ENCODE measurements at places on chromosomes 11 and 22.

GRCh38 chr22:37312549-37313183 lies 30.4 kb downstream of the CYTH4 start:
- no peak for DNase-seq

- DNase-seq = peak; percentile 85
Measured at GRCh38 chr22:49460592-49461281, 366.9 kb downstream of the BRD1 start.

- no peak for DNase-seq
Measured at GRCh38 chr11:30917859-30918478, 331.8 kb upstream of the MPPED2 start.

- no peak for DNase-seq
Measured at GRCh38 chr11:127338380-127339259, 338.1 kb upstream of the KIRREL3 start.

- DNase-seq = no peak
Measured at GRCh38 chr11:3907590-3907989, 52.1 kb downstream of the STIM1 start.

- DNase-seq = no peak
Measured at GRCh38 chr11:70778883-70779282, 380.6 kb downstream of the CTTN start.

DNA sequence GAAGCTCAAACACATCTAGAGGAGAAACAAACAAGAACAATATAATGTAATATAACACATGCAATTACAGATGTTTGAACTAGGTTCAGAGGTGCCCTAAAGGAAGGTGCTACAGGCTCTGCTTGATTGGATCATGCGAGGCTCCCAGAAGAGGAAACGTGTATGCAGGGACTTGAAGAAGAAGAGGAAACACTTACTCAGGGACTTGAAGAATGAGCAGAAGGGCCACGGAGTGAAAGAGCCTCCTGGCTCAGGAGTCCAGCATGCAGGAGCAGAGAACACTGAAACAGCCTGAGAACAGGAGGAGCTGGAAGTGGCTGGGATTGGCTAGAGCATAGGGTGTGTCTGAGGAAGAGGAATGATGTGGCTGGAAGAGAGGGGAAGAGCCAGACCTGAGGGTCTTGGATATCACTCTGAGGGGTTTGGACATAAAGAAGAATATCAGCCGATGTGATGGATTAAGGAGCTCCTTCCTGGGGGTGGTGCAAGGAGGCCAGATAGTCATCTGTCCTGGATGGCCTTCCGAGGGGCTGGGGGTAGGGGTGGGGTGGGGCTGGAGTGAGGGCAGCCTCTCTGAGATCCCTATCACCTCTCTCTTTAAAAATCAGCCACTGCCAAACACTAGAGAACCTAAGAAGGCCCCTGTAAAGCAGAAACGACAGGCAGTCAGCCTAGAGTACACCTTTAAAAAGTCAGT lies 16.8 kb downstream of the FZD4 start:
- DNase-seq = no peak

- DNase-seq = no peak
Measured at GRCh38 chr11:5226732-5227310, at the start of gene HBB. Gene HBB, minus strand, starts transcription at chr11:5227071. Its CDS starts 50 bp downstream, at chr11:5227021.

GRCh38 chr11:4495986-4496385 lies 13.5 kb downstream of the OR52K1 start:
- DNase-seq = peak; percentile 45

DNA sequence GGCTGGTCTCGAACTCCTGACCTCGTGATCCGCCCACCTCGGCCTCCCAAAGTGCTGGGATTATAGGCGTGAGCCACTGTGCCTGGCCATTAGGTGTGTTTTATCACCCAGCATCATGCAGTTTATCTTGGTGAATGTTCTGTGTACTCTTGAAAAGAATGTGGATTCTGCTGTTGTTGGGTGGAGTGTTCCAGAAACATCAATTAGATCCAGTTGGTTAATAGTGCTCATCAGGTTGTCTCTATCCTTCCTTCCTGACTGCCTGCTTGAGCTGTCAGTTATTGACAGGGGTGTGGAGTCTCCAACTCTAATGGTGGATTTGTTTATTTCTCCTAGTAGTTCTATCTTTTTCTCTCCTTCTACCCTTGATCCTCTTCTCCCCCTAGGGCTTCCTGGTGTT lies 30.2 kb upstream of the PPP6R3 start:
- DNase-seq = no peak

DNA sequence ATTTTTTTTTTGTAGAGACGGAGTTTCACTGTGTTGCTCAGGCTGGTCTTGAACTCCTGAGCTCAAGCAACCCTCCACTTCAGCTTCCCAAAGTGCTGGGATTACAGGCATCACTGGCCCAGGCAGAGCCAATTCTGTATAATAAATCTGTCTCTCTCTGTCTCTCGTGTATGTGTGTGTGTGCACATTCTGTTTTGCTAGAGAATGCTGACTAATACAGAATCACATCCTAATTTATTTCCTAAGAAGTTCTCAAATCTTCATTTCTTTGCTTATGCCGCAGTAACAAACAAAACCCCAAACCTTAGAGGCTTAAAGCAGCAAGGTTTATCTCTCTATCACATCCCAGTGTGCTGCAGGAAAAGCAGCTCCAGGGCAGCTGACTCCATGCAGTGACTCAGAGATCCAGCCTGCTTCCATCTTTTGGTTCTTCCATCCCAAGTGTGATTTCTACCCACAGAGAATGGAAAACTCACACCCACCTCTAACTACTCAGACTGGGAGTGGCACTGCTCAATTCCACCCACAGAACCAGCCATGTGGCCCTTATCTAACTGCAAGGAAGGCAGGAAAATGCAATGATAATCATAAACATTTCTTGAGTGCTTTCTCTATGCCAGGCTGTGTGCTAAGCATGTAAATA lies 35.1 kb upstream of the LRRC10B start:
- DNase-seq = no peak

- DNase-seq = no peak
Measured at GRCh38 chr22:44628835-44629234, 73.2 kb upstream of the PRR5 start.

DNA sequence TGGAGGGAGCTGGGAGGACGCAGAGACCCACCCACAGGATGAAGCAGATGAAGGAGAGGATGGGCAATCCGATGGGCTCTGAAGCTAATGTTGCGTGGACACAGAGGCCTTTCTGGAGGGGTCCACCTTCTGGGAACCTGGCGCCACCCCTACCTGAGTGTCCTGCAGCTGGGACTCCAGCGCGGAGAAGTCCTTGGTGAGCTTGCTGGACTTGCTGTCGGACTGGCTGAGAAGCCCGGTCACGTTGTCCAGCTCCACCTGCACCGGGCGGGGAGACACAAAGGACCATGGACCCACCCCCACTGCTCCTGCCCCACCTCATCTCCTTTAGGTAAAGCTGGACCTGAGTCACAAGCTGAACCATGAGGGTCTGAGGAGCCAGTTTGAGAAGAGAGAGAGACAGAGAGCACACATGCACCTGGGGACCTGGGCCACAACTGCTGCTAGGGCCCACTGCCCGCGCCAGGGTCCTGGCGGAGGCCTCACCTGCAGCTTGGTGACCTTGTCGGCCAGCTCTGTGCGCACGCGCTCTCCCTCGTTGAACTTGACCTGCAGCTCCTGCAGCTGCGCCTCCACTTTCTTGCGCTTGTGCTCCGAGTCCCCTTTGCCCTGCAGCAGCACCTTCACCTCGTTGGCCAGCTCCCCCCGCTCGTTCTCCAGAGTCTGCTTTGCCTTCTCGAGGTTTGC lies 40.8 kb downstream of the APOL1 start:
- DNase-seq = no peak

- no peak for DNase-seq
Measured at GRCh38 chr11:111379602-111380136, 594 bp upstream of the POU2AF1 start.

DNA sequence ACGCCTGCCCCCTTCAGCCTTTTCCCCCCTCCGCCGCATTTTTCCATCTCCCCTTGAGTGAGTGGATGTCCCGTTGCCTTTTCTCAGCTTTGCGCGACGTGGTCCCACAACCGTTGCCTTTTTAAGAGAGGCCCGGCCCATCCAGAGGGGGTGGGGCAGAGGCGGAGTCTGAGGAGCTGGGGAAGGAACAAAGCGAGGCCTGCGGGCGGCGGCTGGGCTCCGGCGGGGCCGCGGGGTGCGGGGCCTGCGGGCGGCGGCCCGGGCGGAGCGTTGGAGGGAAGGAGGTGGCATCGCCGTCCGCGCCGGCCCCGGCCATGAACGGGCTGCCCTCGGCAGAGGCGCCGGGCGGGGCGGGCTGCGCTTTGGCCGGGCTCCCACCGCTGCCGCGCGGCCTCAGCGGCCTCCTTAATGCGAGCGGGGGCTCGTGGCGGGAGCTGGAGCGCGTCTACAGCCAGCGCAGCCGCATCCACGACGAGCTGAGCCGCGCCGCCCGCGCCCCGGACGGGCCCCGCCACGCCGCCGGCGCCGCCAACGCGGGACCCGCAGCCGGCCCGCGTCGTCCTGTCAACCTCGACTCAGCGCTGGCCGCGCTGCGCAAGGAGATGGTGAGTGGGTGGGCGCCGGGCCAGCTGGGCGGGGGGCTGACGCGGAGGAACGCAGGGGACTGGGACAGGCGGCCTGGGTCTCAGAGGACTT lies at the start of gene FAM89B:
TSS of gene FAM89B (plus strand) at position 183 of the 696 bp plus-strand sequence. CDS start at position 315, 132 bp downstream.
- peak; percentile 94 for DNase-seq

- peak; percentile 47 for DNase-seq
Measured at GRCh38 chr11:37171451-37171850, 573.4 kb upstream of the RAG2 start.

GRCh38 chr11:36110668-36111410 lies 167.0 kb downstream of the LDLRAD3 start:
- DNase-seq = peak; percentile 41

DNA sequence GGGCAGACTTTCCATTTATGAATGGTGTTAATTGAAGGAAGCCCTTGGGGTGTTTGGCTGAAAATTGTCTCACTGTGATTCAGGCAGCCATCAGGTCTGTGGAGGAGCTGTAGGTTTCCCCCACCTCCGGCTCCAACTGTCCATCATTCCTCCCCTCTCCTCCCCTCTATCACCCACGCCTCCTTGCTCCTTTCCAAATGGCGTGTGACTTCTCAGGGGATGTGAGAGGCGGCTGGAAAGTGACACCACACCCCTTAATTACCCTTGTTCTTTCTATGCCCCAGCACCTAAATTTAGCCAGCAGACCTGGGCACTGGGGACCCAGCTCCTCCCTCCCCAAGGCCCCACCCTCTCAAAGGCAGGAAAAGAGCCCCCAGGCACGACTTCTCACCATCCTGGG lies 38.1 kb upstream of the SYT7 start:
- no peak for DNase-seq

DNA sequence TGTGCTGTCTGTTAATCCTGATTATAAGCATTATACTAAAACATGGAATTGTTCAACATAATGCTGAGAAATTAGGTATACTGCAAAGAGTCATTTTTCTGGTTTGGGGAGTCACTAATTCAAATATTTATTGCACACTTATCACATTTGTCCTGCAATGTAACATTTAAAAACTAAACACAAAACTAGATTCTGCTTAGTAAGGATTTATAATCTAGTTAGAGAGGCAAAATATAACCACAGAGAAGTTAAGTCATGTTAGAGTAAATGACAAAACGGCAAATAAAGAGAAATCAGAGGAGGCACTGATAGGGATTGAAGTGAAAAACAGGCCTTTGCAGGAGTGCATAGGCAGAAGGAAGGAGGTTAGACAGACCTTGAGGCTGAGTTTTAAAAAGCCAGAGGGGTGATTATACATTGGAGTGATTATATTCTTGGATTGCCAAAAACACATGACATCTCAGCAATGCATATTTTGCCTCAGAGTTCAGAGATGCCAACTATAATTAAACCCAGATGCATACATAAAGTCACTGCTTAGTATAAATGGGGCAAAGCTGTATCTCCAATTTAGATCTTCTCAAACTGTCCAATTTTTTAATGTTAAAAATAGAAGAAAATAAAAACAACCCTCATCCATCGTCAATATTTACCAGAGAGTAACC lies 49.7 kb downstream of the CCDC34 start:
- DNase-seq = no peak

DNA sequence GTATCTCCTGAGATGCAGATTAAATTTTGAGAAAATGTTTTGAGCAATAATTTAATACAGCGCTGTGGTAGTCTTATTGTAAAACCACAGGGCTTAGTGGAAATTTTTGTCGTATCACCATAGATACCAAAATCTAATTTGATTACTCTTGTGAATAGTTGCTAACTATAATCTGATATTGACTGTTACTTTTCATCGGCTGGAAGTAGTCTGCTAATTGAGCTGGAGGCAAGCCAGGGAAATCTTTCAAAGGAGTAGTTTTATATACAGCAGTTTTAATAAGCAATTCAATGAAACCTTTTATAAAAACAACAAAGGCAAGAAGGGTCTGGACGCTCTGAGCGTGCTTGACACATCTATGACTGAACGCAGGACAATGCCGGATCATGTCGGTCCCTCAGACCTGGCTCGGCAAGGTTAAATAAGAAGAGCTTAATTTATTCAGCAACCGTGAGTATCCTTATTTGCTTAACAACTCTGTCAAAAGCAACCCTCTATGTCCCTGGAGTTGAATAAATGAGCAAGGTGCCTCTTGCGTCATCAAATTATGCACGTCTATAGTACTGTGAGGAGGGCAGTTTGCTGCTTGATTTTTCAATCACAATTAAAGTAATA lies 121.2 kb downstream of the NCAM1 start:
- DNase-seq = peak; percentile 14

- no peak for DNase-seq
Measured at GRCh38 chr11:19843079-19843478, 130.4 kb downstream of the NAV2 start.
